Cerebellar nuclear complex (tissue), 1 donor: ENCODE measurements at places on chromosomes 11 and 22.

DNA sequence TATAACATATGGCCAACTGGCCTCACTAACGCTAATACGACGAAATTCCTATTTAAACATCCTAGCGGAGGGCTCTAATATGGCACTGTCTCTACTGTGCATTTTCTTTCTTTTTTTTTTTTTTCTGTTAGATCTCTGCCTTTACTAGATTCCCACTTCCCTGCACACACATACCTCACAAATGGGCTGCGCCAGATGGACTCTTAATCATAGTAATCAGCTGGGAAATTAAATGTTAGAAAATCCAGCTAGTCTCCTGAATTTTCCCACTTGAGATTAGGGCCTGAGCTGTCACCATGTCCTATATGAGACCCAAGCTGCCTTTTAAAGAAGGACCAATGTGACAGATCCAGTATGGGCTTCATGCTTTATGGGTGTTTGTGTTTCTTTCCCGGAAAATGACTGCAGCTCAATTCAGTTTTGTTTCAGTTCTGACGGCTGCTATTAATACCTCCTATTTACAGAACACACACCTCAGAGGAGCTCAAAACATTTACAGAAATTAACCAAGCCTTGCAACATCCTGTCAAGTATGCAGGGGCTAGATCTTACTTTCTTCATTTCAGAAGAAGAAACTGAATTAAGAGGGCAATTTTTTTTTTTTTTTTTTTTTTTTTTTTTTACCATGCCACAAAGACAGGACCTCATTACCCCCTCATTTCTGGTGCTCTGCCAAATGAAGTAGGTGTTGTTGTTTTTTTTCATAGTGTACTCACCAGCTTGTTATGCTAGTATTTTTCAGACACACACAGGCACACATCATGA is 49.8 kb upstream of the BLID start:
- no peak for DNase-seq

DNA sequence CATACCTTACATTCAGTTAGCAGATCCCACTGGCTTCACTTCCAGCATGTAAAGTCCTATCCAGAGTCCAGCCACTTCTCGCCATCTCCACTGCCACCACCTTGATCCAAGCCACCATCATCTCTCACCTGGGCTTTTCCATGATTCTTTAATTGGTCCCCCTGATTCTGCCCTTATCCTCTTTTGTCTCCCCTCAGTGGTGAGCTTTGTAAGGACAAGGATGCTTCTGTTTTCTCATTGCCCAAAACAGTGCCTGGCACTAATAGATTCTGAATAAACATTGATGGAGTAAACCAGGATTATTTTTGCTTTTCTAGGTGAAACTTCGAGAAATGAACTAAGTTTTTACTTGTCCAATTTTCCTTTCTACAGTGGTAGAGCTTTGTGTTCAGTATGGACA is 4.4 kb downstream of the POLA2 start:
- DNase-seq, result no peak

DNA sequence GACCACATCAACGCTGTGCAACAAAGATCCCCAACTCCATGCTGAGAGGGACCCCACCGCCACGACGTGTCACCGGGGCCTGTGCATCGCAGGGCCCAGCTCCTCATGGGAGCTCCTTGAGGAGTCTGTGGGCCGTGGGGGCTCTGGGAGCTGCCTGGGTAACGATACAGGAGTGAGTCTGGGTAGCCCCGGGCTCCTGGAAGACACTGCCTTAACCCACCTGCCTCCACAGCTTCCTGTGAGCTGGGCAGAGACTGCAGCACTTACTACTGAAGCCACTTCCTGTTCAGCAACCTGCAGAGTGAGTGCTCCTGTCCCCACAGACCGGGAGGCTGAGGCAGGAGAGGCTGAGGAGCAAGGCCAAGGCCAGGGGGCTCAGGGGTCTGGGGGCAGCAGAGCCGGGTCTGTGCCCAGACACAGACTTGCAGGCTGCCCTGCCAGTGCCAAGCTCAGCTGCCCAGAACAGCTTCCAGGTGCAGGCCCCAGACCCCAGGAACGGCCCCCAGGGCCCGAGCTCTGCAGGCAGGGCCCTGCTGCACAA is 226.7 kb downstream of the BRD1 start:
- DNase-seq, result no peak

DNA sequence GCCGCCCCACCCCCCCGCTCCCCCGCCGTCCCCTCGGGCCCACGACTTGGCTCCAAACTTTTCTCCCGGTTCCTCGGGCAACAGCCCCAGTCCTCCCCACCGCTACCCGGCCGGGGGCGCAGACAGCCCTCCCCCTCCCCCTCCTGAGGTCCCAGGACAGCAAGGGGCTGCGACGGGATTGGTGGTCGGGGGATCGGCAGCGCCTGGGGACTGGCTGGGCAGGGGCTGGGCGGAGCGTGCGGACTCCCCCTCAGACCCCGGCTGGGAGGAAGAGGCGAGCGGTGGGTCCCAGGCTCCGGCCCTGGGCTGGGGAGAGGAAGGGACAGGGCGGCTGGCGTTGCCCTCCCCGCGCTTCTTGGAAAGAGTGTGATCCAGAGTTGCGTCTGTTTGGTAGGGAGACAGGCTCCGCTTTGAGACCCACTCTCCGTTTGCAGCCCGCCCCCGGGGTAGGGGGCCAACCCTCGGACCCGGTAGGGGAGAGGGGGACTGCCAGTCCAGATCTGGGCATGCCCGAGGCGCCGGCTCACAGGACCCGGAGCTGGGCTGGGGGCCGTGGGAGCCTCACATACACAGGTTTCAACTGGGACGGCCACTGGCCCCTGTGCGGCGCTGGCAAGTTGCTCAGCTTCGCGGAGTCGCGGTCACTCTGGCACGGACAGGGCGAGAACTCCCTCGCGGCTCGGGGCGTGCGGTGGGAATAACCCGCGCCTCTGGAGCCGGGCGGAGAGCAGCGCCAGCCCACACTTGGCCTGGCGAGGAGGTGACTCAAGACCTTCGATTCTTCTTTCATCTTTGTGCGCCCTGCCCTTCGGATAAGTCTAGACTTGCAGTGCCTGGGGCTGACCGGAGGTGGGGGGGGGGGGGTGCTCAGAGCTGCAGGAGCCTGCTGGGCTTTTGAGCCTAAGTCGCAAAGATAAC is 999 bp downstream of the TSKU start:
- DNase-seq, result no peak

GRCh38 chr22:30868663-30869385 is 99.8 kb downstream of the MORC2 start:
- no peak for DNase-seq

GRCh38 chr11:22920939-22921565 is 60.8 kb upstream of the CCDC179 start:
- DNase-seq, result no peak

- DNase-seq, result no peak
These were observed 80.4 kb downstream of the LRRC4C start for GRCh38 chr11:41379084-41379483.

DNA sequence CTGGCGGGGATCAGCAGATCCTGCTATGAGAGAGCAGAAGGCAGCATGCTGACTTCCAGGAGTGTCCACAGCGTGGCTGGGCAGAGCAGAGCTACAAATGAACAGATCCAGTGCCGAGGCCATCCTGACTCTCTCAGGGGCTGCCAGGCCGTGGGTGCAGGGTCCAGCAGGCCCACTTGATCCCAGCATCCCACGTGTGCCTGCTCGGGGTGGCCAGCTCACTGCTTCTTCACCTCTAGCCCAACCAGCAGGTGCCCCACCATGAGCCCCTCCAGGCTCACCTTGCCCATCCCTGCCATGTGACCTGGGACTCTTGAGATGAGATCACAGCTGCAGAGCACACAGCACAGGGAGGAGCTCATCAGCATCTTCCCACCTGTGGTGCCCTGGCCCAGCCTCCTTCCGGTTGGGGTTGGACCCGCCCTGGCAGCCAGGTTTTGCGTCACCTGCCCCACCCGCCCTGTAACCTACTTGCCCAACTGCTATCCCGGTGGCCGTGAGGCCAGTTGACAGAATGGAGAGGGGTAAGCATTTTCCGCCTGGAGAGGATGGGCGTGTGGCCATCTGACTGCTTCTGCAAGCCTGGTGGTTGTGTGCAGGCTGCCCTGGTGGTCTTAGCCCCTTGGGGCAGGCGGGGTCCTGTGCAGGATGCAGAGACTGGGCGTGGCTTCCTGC is 11.0 kb downstream of the TANGO2 start:
- no peak for DNase-seq

GRCh38 chr22:46106279-46107022 is 43.9 kb upstream of the PPARA start:
- no peak for DNase-seq

DNA sequence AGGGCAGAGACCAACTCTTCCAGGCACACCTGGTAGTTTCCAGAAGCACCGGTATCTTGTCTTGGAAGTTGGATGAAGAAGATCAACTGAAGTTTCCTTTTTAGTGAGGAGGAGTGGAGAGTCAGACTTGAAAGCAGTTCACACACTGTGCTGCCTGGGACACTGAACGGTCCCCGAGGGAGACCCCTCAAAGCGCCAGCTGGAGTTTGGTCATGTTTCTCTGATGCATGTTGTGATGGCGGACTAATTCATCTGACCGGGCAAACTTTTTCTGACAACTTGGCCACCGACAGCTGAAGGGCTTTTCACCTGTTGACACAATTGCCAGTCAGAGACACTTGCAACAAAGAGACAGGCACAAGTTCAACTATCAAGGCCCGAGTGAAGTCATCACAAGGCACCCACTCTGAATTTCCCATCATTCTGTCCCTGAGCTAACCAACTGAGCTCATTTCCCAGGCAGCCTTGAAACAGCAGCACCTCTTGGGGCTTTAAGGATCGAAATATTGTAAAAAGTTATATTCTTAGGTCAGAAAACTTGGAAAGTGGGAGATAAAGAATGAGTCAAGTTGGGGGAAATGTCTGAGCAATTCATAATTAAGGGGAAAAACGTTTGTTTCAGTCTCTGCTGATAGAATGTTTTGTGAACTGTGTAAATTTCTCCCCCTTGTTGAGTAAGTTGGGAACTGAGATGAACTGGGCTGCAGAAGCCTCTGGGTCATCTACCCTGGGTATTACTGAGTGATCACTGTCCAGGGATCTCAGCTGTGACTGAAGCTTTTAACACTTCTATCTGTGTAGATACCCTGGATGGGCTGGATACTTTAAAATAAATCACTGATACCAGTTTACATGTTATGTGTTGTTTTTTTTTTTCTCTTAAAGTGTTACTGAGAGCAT is 46.2 kb downstream of the WT1 start:
- no peak for DNase-seq

DNA sequence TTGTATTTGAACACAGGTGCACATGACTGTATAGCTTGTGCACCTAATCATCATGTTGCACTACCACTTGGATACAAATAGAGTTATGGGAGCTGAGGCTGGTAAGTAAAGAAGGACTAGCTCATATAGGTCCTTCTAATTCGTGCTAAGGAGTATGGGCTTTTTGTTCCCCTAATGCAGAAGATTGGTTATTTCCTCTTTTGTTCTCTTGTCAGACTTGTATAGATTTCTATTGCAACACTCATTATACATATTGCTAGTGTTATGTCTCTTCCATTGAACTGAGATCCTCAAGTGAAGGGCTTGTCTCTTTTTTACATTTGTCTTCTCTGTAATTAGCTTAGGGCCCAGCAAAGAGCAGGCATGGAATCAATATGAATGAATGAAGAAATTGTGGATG is 54.1 kb upstream of the ARHGAP20 start:
- no peak for DNase-seq

GRCh38 chr11:95608093-95608492 is 181.5 kb downstream of the FAM76B start:
- no peak for DNase-seq

- no peak for DNase-seq
These were observed 107.4 kb downstream of the SERGEF start for GRCh38 chr11:17905477-17905876.

DNA sequence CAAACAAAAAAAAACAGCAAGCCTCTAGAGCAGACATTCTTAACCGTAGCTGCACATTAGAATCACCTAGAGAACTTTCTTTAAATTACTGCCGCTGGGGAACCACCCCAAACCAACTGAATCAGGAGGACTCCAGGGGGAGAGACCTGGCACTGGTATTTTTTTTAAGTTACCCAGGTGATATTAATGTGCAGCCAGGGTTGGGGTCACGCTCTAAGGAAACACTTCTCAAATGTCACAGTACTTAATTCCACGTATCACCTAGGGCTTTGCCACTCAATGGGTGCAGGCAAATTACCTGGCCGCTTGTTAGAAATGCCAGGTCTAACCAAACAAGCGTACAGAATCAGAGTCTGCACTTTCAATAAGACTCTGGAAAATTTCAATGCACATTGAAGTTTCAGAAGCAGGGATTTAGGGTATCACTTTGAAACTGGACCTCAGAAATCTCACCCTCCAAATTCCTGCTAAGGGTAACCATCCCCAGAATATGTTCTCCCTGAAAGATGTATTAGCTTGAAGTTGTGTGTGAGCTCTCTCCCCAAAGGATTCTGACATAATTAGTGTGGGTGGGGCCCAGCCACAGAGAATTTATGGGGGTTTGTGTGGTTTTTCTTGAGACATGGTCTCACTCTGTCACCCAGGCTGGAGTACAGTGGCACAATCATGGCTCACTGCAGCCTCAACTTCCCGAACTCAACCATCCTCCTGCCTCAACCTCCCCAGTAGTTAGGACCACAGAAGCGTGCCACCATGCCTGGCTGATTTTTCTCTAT is 12.7 kb upstream of the ISX start:
- no peak for DNase-seq

DNA sequence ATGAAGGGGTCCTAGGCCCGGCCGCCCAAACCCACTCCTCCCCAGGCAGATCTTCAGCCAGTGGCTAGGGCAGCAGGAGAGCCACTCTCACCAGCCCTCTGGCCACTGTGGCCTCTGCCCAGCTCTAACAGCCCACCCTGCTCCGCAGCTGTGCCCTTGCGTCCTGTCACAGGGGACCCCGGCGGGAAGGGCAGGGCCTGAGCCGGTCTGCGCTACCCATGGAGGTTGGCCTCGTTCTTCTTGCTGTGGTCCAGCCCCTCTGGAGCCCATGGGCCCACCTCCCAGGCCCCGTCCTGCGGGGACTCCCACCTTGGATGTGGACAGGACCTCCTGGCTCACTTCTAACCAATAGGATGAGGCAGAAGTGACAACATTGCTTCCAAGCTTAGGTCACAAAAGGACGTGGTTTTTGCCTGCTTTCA is 38.3 kb upstream of the TH start:
- no peak for DNase-seq

DNA sequence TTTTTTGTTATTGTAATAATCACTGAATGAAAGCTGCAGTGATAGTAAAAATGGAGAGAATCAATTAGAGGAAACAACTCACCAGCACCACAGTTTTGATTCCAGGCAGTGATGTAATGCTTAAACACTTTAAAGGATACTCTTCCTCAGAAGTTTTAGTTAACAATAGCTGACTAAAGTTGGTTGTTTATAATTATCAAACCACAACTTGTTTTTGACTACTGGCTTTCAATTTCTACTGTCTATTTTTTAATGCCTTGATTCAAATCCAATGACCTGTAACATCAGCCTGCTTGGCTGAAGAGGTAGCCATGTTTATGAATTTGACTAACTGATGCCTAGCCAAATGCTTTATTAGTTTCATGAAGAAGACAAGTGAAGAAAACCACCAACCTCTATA is 18.2 kb upstream of the CASP12 start:
- no peak for DNase-seq
